ENCODE measurements at places on chromosomes 6 and 20.

DNA sequence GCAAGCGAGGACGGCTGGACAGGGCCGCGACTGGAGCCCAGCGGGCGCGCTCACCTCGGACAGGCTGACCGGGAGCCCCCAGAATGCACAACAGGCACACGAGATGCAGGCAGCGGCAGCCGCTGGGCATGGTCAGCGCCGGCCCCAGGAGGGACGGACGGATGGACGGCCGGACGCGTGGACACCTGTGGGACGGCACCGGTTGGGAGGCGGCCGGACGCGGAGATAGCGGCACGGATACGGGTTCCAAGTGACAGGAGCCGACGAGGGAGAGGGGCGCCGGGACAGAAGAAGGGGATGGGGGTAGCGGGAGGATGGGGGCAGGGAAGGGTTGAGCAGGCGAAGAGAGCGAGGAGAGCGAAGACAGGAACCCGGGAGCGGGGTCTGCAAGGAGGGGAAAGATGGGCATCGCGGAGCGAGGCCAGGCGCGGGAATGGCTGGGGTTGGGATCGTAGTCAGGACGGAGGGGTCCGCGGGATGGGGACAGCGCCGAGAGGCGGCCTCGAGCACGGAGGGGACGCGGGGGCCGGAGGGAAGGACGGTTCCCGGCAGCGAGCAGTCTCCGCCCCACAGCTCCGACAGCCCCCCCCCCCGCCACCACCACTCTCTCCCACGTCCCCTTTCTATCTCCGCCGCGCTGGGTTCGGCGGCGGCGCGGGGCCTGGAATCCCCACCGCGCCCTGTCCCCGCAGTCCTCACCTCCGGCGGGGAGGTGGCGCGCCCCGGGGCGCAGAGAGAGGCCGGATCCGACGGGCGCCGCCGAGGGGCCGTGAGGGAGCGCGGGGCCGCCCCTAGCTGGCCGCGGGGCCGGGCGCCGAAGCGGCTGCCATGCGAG is 435 bp downstream of the DLK2 start:
- DNase-seq, result peak; percentile 85

GRCh38 chr6:160428069-160428430 is 79.9 kb downstream of the SLC22A3 start:
- no peak for DNase-seq

GRCh38 chr6:147936703-147937470 is 405.8 kb upstream of the SASH1 start:
- no peak for DNase-seq

DNA sequence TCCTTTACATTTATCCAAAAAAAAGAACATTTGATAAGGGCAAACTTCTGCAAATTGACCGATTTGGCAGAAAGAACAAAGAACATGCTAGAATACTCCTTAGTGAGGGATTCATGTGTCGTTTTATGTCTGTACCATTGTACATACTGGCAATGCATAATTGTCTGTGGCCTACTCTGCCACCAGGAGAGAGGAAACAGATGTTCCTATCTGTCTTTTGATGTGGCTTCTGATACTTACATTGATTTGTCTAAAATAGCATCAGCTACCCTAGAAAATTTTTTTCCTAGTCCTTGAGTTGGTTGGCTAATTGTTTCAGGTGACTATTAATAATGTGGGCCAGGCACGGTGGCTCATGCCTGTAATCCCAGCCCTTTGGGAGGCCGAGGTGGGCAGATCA is 654.1 kb downstream of the KIF16B start:
- DNase-seq, result no peak

DNA sequence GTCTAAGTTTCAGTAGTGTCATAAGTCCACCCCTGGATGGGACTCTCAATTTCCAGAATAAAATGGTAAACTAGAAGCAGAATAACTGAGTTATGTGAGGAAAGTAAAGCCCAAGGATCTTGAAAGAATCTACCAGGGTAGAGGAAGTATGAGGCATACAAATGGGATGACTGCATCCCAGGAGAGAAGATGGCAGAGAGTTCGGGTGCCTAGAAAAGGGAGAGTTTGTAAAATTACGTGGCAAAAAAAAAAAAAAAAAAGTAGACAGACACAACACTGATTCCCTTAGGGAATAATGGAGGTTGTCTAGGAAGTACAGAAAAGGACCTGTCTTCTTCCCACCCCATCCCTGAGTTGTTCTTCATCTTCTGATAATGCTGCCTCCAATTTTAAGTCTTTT is 3.4 kb downstream of the GABBR1 start:
- DNase-seq, result no peak

GRCh38 chr6:13094781-13095425 is 233.4 kb downstream of the TBC1D7 start:
- DNase-seq, result no peak

DNA sequence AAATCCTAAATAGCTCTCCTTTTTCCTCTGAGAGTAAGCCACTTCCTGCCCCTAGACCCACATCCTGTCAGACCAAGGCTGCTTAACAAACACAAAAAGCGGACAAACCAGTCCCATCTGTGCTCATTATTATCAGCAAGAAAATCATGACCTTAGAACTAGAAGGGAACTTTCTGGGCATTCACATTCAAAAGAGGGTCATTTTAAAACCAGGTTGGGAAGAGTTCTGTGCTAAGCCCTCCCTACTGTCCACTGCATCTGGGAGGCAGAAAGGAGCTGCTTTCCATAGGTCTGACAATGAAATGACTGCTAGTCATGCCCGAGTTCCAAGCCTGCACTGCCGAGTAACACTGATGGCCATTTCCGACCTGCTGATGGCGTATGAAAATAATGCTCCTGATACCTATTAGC is 15.4 kb downstream of the EZR start:
- DNase-seq, result no peak

DNA sequence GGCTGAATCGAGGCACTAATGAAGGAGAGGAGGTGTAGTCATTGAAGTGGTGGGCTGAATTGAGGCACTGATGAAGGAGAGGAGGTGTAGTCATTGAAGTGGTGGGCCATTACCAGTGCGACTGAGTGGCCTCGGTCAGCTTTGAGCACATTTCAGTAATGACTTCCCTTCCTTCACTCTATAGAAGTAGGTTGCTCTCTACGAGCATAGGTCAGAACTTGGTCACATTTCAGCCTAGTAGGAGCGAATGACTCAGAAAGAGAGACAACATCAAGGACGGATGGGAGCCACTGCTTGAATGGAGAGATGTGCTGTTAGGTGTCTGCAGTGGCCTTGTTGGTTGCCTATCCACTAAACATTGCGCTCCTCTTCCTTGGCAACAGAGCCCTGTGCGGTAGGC is 39.5 kb downstream of the ZDHHC14 start:
- DNase-seq, result no peak

DNA sequence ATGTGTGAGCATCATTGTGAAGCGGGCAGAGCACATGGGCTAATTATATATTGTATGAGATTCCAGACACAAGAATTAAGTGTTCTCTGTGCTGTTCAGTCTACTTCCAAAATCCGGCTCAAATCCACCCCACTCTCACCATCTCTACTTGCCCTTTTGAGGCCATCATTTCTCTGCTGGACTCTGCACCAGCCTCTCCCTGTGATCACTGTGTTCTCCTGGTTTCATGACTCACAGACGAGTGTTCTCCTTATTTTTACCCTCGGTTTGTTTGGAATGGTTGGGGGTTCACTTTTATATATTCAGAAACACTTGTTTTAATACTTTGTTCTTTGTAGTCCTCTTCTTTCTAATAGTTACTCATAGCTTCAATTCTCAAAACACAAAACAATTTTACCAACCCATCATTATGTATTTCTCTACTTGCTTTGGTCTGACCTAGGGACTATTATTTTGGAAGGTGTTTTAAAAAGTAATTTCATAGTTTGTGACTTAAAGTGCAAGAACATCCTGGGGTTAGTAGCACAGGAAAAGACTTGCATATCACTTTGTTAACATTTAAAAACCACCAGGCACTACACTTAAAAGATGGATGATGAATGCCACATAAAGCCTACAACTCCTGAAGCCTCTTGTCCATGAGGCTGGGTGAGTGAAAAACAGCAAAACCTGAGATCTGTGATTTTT is 82.7 kb downstream of the UST start:
- DNase-seq, result no peak

DNA sequence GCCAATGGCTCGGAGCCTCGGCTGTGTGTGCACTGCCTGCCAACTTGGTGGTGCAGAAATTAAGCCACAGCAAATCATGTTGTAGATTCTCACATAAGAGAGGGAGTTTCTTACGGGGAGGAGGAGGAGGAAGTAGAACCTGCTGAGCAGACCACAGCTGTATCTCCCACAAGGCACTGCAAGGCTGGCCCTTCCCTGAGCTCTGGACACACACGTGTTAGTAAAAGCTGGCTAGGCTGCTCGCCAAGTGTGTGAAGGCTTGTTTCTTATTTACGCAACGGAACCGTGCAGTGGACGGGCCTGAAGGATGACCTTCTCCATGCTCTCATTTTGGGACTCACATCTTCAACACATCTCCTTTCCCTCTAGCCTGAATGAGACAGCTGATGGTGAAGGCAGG is 15.7 kb upstream of the QKI start:
- DNase-seq, result no peak

- no peak for DNase-seq
Observed at GRCh38 chr20:23636182-23636907, 1.4 kb downstream of the CST3 start.

DNA sequence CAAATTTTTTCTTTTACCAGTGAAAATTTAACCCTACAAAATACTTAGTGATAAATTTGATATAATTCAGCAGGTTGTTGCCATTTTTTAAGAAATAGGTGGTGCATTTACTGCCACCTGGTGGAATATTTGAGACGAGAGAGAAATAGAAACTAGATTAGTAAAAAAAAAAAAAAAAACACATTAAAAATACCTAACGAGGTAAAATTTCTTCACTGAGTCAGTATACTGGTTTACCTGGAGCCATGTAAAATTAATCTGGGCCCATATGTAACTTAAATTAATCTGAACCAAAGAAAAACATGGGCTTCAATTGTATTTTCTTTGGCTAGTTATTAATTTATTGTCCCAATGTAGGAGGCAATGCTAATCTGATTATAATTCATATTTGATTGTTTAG is 520.8 kb downstream of the EPM2A start:
- DNase-seq, result no peak

GRCh38 chr6:11208854-11209253 is 23.6 kb downstream of the NEDD9 start:
- no peak for DNase-seq

- no peak for DNase-seq
Observed at GRCh38 chr6:137223370-137224131, 4.4 kb upstream of the IFNGR1 start.

GRCh38 chr6:81896525-81897503 is 144.3 kb upstream of the TENT5A start:
- no peak for DNase-seq
